Suppressor macrophage treated with lipopolysaccharide for 4 hours (primary cell): ENCODE measurements at places on chromosomes 11 and 22.
A peak's percentile ranks its signal among the peaks of the same experiment; 100 is the strongest.

DNA sequence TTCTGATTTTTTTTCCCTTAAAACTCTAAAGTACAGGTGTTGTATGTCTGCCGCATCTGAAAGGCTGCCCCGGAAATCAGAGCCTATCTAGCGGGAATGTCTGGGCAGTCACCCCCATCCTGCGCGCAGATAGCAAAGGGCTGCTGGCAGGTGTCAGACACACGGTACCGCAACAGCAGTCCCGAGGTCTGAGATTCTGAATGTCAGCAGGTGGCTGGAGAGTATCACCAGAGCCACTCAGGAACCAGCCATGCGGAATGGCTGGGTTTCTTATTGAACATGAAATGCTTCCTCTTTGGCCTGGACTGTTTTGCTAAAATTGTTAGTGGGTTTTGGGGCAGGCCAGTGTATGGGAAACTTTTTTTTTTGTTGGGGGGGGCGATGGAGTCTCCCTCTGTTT lies 53.3 kb downstream of the CERK start:
- peak; percentile 11 for DNase-seq

DNA sequence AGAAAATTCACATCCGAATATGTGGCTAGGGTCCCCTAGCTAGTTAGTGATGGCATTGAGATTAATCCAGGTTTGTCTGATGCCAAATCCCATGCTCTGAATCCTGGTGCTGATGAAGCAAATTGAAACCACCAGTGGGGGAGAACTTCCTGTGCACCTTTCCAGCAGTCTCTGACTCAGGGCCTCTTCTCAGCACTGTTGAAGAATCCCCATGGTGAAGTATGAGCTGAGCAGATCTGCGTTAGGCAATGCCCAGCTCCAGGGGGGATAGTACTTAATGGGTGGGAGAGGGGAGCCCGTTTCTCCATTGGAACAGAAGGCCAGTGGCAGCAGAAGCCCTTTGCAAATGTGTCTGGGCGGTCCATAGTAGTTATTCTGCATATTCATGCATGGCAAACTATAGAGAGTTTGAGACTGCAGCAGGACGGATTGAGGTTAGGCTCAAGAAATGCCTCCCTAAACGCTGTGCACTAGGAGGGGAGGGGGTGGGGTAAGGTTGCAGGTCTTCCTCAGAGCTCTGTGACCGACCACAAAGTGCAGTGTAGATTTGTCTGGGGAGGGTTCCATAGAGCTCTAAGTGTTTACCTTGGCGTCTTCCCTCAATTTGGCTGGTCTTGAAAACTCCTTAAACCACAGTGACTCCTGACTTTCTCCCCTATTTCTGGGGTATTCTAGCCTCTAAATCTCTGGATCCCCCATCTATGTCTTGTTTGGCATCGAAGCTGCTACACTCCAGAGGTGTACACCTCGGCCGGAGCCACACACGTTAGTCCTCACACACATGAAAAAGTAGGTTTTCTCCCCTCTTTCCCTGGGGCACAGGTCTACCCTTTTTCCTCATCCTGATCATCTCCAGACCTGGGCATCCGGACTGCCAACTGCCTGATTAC lies 4.8 kb downstream of the POU2F3 start:
- no peak for DNase-seq

GRCh38 chr11:1256257-1257045 lies 33.6 kb downstream of the MUC5B start:
- DNase-seq: no peak

- peak; percentile 77 for DNase-seq
Observed at GRCh38 chr11:95698676-95699557, 90.7 kb downstream of the FAM76B start.

DNA sequence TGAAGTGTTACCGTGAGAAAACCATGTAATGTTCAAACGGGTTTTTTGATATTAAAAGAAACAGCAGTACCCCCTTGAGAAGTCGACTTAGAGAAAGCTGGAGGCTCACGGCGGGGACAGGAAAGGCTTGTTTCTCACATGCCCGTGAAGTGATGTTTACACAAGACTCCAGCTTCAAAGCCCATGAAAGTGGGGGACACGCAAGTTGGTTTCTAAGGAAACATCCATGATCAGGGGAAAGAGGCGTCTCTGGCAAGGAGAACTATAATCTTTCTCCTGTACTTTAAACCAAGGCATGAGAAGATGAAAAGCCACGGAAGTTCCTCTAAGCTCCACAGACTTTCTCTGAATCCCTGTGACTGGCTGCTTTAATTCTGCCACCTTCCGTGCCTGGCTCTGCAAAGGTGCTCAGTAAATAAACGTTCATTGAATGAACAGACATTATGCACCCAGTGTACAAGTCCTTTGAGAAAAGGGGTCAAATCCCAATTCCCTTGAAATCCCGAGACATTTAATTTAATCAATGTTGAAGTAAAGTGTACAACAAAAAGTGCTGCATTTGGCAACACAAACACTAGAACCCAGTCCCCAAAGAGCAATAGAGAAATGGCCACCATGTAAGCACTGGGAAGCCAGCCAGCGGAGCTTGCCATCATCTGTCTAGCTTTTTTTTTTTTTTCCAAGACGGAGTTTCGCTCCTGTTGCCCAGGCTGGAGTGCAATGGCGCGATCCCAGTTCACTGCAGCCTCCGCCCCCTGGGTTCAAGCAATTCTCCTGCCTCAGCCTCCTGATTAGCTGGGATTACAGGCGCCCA lies 58.7 kb downstream of the AHNAK start:
- no peak for DNase-seq

DNA sequence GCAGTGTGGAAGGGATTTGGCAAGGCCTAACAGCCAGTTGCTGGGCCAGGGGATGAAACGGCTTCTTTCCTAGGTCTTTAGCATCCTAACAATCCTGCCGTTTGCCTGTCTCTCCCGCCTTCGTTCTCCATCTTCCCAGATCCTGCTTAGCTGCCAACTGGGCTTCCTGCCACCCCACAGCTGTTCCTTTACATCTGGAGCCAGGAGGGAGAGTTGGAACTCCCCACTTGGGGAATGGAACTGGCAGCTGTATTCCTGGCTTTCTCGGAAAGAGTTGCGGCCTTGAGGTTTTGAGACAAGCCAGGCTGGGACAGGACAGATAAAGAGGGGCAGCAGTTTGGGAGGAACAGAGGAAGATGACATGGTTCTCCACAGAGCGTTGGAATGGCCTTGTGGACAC lies 59.6 kb downstream of the ST3GAL4 start:
- no peak for DNase-seq

DNA sequence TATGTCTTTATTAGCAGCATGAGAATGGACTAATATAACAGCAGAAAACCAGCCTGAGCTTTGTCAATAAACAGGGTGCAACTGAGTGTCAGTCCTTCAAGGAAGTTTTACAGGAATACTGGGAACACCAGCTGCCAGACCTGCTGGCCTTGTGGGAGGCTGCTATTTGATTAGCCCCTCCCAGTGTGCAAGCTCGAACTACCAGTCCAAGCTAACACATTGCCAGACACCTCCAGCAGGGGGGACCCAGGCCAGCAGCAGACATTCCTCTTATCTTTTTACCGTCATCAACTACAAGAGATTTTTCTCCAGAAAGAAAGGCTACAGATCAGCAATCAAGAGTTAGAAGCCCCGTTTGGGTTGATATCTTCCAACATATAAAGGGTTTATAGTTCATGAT lies 942.8 kb upstream of the TENM4 start:
- no peak for DNase-seq

DNA sequence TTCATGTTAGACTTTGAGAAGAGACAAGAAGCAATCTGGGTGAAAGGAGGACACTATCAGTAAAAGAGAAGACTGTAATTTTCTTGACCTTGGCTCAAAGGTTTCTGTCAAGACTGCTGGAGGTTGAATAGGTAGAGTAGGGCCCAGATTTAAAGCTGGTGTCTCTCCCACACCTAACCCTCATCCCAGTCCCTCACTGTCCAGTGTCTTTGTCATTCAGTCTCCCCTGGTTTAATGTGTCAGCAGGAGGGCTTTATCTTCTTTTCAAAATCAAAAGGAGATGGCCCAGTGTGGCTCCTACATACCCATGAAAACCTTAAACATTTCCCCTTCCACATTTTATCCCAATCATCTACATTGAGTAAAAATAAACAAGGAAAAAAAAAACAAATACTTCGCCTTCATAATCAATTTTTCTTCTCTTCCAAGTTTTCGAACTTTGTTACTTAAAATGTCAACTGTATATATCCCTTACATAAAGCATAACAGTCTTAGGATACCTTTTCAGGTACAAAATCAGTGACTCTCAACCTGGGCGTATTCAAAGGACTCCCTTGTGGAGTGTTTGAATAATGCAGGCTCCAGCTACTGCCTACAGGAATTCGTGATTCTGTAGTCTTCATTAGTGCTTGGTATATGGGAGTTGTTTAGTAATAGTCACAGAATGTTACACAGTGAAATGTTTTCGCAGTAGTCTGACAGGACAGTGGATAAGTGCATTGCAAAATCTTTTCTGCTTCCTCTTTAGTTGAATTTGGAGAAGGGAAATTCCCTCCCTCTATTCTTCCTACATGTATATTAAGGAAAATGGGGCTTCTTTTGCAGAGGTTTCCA lies 87.2 kb downstream of the FAT3 start:
- peak; percentile 7 for DNase-seq

DNA sequence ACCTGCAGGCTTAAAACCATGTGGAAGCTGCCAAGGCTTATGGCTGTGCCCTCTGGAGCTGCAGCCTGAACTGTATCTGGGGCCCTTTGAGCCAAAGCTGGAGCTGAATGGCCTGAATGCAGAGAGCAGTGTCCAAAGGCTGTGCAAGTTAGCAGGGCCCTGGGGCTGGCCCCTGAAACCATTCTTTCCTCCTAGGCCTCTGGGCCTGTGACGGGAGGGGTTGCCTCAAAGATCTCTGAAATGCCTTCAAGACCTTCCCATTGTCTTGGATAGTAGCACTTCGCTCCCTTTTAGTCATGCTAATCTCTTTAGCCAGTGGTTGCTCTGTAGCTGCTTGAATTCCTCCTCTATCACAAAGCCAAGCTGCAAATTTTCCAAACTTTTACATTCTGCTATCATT lies 12.8 kb upstream of the IFTAP start:
- DNase-seq: no peak

- no peak for DNase-seq
Observed at GRCh38 chr11:68506908-68507307, 46.4 kb downstream of the PPP6R3 start.

GRCh38 chr11:85884581-85885021 lies 29.4 kb downstream of the CCDC83 start:
- no peak for DNase-seq
